SHP77 (cell line): ENCODE measurements at places on chromosomes 7 and 10.

DNA sequence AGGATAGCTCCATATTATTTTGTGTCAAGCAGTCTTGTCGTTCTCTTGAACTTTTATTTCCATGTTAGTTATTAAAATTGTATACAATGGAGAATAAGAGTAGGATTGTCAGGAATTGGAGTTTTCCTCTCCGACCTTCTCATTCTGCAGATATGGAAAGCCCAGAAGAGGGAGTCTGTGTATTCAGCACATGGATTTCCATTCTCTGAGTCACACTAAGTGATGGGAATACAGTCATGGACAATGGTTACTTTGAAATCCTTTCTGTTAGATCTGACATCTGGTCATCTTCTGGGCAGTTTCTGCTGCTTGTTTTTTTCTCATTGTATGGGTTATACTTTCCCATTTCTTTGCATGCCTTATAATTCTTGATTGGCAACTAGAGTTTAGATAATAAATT lies 5.0 kb upstream of the TASOR2 start:
- DNase-seq: no peak

GRCh38 chr10:50516171-50516570 lies 107.6 kb downstream of the SGMS1 start:
- no peak for DNase-seq

- DNase-seq: no peak
Observed at GRCh38 chr10:71816936-71817618, 34.0 kb downstream of the PSAP start.

DNA sequence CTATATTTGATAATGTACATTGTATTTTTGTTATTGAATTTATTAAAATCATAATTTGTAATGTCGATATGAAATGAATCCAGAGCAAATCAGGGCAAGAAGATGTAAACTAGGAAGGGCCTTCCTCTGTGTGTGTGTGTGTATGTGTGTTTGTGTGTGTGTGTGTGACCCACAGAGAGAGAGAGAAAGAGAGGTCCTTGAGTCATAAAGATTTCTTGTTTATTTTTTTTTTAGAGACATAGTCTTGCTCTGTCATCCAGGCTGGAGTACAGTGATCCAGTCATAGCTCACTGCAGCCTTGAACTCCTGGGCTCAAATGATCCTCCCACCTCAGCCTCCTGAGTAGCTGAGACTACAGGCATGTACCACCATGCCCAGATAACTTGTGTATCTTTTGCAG lies 50.7 kb downstream of the INPP5F start:
- no peak for DNase-seq

DNA sequence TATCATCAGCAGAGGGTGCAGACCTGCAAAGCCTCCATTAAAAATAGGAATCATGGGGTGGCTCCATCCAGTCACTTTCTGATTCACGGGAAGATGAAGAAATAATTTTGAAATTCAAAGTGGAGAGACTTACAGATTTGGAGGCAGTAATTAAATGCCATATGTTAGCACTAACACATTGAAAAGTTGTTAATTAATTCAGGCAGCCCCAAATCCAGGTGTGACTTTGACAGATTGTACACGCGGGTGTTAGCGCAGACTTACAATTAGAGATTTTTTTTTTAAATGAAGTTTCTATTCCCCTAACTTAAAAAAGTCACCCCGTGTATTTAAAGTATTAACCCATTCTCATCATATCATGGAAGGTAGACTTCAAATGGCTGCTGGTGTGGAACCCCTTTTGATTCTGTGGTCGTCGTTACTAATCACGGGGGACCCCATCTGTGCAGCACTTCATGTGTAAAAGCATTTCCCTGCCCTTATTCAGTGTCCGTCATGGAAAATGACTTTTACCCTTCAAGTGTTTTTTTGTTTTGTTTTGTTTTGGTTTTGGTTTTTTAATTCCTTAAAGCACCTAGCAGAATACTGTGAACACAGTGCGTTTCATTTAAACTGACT lies 235.8 kb downstream of the CELF2 start:
- no peak for DNase-seq

DNA sequence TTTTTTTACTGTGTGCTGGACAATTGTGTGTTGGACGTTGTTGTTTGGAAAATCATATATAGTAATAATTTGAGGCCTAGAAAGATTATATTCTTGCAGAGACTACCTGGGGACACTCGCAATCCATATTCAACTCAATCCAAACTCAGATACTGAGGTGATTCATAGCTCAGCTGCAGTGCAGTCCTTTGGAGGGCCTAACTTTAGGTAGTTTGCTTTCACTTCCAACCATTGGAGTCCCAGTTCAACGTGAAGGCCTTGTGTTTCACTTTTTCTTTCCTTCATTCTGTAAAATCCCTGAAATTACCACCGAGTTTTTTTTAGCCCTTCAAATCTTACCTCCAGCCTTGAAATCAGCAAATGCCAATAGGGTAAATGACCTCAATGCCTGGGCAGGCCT lies 32.3 kb downstream of the ATRNL1 start:
- DNase-seq: no peak

DNA sequence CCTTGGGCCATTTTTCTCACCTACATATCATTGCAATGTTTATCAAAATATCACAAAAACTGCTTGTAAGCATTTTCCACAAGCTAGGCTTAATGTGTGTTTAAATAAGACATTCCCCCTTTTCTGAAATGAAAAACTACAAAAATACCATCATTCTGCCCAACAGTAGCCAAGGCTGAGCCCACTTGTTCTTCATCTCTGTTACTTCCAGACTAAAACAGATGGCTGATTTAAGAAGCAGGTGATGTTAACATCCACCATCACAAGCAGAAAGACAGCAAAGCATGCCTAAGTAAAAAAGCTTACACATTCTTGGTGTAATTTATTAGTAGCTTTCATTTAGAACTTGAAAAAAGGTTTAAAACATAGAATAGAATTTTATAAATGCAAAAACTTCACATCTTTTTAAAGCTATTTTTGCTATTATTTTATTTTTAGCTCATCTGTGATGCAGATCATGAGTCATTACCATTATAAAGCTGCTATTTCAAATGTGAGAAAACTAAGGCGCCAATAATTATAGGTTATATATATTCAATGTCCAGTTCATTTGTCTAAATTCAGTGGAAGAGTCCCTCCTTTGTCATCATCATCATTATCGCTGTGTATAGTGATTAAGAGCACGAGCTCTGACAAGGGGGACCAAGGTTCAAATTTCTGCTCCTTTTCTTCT lies 109.4 kb downstream of the RELN start:
- DNase-seq: no peak

DNA sequence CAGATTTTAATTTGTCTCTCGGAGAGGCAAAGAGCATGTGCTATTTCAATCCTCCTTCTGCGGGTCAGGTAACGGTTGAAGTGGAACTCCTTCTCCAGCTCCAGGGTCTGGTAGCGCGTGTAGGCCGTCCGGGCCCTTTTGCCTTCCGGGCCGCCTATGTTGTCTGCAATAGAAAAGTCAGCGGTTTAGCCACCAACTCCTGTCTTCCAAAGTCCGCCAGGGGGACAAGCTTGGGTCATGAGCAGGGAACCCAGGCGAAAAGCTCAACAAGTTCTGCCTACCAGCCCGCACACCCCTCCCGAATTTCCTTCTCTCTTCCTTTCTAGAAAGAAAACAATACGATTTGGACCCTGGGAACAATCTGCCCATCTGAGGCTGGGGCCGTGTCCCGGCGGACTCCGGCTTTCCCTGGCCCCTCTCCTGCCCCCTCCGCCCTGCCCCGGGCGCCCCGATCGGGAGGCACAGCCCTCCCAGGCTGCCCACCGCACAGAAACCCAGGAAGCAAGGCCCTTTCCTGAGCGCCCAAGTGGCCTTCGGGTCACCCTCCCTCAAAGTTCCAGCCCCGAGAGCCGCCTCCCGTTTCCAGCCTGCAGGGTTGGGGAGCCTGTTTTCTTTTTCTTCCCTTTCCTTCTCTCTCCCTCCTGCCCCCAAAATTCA lies 1.4 kb downstream of the HOXA5 start:
- DNase-seq: no peak

DNA sequence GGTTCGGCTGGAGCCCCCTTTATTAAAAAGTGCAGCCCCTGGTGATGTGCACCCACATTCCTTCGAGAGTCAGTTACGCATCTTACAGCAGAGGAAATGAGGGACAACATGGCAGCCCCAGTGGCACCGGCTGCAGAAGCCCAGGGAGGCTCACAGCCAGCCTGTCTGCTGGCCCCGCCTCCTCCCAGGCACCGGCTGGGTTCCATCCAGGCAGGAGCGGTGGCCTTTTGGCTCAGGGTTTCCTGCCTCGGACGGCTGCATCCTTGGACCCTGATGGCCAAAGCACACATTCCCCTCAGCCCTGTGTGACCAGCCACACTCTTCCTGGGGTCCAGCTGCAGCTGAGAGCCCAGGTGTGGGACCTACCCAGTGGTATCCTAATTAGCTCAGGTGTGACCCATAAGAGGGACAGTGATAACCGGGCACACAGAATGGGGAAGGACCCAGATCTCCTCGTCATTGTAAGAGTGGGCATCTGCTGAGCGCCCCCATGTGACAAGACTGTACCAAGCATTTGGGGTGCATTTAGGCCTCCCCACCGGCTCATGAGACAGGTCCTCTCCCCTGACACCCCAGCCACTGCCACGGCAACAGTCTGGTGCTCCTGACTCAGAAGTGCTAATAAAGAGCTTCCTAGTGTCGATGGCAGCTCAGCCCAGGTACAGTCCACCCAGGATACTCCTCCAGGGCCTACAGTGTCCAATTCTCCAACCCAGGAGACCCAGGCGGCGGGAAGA lies 63.3 kb upstream of the CHST15 start:
- no peak for DNase-seq

DNA sequence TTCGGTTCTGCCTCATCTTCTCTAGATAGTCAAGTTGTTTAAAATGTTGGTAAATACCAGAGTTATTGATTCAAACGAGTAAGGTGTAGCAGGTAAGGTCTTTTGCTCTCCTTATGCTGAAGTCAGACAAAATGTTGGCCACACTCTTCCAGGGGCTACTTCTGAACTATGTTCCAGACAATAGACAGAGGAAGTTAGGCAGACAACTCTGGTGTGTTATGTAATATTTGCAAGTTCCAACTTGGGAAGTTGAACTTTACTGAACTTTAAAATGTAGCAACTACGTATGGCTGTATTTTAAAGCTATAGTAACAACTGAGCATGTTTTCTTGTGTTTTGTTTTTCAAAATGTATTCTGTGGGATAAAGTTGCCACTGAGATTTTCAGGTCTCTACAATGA lies 125.7 kb upstream of the NEBL start:
- no peak for DNase-seq

GRCh38 chr10:88337134-88337533 lies 246.0 kb downstream of the RNLS start:
- no peak for DNase-seq

GRCh38 chr10:75208181-75208580 lies 2.4 kb upstream of the VDAC2 start:
- no peak for DNase-seq

GRCh38 chr7:54116956-54117355 lies 425.2 kb upstream of the VSTM2A start:
- DNase-seq: no peak

- no peak for DNase-seq
Observed at GRCh38 chr10:110426294-110427181, 71.2 kb upstream of the DUSP5 start.

GRCh38 chr10:32112055-32112454 lies 55.8 kb upstream of the KIF5B start:
- DNase-seq: no peak

GRCh38 chr7:70585071-70585470 lies 546.9 kb upstream of the GALNT17 start:
- DNase-seq: no peak
